NCI-H1092 (cell line): ENCODE measurements at places on chromosomes 3 and 15.
A peak's percentile ranks its signal among the peaks of the same experiment; 100 is the strongest.

DNA sequence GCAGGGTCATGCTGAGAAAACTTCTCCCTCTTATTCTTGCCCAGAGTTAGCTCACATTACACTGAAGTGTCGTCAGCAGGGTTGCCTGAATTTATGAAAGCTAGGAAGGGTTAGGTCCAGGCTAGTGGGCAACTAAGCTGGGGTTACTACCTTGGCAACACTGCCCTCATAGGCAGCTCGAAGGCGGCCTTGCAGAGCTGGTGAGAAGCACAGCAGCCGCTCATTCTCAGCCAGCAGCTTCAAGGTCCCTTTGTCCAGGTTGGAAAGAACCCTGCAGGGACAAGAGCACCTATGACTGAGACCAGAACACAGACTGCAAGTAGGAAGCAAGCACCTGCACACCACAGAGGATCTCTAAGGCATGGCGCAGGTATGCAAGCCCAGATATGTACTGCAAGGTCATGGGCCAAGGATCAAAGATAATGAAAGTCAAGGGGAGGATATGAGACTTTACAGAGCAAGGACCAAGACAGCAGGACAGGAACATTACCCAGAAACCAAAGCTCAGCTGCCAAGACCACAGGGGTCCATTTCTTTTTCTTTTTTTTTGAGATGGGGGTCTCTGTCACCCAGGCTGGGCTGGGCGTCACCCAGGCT is 2.8 kb downstream of the CDAN1 start:
- no peak for DNase-seq

DNA sequence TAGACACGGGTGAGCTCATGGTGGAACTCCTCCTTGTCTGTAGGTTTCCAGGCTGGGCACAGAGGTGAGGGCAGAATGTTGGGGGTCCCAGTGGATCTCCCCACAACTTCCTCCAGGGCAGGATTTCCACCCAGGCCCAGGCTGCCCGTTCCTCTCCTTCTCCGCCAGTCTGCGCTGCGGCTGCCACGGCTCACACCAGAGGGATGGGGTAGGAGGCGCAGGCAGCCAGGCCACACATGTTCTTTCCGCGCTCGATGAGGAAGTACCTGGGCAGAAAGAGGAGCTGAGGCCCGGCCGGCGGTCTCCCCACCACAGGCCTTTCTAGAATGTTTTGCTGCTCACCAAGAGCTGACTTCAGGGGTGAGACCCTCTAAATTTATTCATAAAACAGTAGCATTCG is 22.9 kb downstream of the CTSH start:
- DNase-seq, result no peak

- DNase-seq, result no peak
Observed at GRCh38 chr3:33093847-33094246, 3.1 kb downstream of the GLB1 start.

GRCh38 chr3:194315965-194316361 is 35.2 kb downstream of the CPN2 start:
- DNase-seq, result no peak

- DNase-seq, result peak; percentile 14
Observed at GRCh38 chr3:101725194-101725889, 928 bp downstream of the CEP97 start.

- peak; percentile 34 for DNase-seq
Observed at GRCh38 chr3:126270145-126270811, 86.9 kb downstream of the KLF15 start.

DNA sequence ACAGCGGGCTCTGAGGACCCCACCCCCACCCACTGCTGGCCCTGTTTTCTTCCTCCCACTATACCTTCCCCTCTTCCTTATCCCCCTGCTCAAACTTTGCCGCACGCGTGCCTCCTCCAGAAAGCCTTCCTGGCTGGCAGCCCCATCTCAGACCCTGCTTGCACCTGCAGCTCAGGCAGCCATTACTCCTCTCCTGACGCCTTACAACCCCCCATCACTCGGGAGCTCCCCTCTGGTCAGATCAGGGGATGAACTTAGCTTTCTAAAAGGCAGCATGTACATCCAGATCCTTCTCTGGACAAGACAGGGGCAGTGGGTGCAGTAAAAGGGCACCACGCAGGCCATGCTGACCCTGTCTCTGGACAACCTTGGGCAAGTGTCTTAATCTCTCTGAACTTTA is 94.5 kb downstream of the SEC22A start:
- no peak for DNase-seq

DNA sequence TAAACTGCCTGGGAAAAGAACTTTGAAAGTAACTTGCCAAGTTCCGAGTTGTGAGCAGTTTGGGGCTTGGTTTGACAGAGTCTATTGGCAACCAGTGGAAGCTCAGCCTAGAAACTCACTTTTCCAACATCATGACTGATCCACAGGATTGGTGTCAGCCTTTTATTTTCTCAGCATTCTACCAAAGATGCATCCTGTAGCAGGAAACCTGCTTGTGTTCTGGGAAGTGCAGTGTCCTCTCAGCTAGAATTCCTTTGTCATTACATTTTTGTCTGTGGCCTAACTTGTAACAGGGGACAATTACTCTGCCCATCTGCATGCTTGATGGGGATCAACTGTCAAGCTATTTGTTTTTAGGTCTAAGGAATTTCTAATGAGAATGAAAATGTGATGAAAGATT is 116.7 kb upstream of the LMOD3 start:
- no peak for DNase-seq

- no peak for DNase-seq
Observed at GRCh38 chr3:64141476-64141875, 83.8 kb downstream of the PRICKLE2 start.

DNA sequence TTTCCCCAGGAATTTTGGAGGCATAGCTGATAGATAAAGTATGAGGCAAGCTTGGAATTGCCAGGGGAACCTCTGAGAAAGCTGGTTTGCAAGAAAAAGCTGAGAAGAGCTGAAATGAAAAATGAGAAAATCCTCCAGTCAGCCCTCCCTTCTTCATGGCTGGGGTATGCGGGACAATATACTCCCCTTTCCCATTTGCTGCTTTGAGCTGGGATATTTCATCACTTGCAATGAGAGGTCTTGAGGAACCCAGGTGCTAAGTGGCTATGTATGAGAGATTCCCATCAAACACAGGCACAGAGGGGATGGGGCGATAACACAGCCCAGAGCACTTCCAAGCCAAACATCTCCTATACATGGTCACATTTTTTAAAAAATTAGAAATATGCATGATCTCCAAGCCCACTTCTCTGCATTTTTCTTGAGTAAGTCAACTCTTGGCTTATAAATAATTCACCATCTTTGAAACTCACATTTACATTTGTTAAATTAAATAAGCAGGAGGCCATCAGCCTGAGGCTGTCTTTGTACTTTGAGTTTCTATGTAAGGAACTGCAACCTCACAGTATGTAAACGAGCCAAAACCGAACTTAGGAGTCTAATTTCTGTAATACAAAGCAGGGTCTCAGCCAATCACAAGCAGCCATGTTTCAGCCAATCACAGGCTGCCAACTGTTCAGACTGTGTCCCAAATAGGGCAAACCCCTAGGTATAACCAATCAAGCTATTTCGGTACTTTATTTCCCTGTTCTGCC is 983.6 kb upstream of the NR2F2 start:
- no peak for DNase-seq

DNA sequence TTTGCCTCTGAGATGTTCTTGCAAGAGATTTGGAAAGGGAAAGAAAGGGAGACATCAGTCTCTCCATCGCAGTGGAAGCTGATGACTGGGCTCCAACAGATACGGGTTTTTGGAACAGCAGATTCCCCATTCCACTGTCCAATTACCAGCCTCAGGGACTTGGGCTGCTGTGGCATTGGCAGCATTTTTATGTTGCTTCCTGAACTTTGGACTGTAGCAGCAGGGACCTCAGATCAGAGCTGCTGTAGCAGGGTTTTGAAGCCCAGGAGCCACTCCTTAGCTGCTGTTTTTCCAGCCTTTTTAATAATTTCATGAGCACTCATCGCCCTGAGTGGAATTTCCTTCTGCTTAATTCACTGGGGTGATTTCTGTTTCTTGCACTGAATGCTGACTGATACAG is 135.7 kb upstream of the SLCO3A1 start:
- no peak for DNase-seq

- no peak for DNase-seq
Observed at GRCh38 chr3:190229632-190230424, 92.4 kb downstream of the CLDN1 start.

DNA sequence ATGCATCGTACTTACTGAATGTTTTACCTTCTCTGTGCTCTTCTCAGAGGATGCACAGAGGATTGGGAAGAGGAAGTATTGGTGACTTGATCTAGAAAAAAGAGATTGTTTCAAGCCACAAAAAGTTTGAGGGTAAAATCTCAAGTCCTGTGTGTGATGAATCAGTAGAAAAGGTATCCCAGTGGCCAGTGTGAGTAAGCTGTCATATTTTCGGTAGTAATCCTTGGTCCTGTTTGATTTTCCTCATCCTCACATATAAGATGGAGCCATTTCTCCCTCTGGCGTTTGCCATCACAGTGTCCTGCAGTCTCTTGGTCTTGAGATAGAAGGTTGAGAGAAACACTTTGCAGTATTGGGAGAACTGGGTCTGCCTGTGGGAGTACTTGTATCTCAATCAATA is 166.8 kb downstream of the LPP start:
- DNase-seq, result no peak

GRCh38 chr15:77350792-77351191 is 69.1 kb downstream of the PEAK1 start:
- DNase-seq, result no peak

DNA sequence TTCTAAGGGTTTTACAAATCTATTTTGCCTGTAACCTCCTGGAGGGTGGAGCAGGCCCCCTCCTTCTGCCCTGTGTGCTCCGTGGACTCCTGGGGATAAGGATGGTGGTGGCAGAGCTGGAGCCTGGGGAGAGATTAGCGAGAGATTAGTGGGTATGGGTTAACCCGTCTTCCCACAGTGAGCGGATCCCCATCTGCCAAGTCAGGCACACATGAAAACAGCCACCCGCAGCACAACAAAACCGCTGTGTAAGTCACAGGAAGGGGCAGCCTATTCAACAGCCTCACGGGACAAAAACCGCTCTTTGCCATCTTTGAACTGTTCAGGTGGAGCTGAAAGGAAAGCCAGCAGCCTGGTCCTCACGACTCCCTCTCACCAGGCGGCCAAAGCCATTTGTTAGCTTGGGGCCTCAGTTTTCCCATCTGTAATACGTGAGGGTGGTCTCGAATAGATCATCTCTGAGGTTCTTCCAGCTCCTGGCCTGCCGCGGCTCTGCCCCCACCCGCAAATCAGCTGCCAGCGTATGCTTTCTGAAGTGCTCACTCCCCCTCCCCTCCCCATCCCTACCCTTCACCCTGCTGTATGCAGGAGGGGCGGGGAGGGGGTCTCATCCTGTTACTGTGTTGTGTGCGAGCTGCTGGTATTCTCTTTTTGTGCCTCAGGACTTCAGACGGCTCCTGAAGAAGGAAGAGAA is 43.6 kb downstream of the PDIA5 start:
- no peak for DNase-seq

DNA sequence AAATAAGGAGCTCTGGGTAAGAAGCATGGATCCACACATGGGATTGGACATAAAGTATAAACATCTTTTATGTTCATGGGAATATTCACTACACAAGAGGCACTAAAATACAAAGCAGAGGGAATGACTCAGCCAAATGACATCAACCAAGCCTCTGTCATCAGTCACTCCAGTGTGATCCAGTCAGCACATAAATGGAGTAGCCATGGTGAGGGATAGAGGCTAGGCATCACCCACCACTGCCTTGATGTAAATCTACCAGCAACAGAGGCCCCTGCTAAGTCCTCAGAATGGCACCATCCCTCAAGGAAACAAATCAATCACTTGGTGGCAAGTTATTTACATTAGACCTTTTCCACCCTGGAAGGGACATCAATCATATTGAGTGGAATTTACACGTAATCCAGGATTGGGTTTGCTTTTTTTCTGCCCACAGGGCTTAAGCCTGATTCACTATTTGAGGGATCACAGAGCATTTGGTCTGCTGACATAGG is 27.2 kb downstream of the VEPH1 start:
- no peak for DNase-seq

DNA sequence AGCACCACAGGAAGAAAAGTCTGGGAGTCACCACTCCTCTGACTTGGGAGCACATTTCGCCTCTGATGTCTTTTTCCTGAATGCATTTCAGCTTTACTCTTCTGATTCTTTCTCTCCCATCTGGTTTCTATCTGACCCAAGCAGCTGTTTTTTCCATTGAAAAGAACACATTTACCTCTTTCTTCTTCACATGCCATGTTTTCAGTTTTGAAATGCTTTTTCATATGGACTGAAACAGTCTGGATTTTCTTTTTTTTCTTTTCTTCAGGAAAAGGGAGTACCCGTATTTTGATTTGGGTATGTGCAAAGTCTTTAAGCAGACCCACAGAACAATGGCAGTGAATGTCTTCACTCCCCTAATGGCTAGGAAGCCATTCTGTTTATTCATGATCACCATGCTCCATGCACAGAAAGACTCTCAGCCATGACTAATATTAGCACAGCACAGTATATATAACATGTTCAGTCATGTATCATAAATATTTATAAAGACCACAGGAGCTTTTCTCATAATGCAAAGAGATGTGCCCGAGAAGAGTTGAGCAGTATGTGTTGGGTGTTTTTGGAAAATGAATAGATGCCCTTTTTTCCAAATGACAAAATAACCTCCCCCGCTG is 82.7 kb upstream of the LRIG1 start:
- no peak for DNase-seq

DNA sequence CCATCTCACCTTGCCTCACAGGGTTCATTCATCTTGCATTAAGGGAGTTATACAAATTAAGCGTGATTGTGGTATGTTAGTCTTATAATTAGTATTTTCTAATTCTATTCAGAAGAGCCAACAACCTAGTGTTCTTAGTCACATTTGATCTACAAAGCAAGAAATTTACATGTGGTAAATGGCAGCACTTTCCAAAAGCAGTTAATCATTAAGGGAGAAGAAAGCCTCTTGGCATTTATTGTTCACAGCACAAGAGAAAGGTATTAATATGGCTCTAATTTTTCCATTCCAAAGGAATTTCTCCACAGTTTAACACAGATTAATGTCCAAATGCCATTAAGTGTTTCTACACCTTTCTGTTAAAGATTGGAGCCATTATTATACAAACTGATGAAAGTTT is 1077.1 kb downstream of the ZPLD1 start:
- DNase-seq, result no peak

DNA sequence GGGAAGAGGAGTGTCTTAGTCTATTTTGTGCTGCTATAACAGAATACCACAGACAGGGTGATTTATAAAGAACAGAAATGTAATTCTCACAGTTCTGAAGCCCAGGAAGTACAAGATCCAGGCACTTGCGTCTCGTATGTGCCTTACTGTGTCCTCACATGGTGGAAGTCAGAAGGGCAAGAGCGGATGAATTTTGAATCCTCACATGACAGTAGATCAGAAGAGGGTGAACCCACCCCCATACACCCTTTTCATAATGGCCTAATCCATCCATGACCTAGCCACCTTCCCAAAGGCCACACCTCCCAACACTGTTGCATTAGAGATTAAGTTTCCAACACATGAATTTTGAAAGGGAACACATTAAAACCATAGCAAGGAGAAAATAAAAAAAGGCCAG is 18.7 kb upstream of the ANXA2 start:
- DNase-seq, result no peak

DNA sequence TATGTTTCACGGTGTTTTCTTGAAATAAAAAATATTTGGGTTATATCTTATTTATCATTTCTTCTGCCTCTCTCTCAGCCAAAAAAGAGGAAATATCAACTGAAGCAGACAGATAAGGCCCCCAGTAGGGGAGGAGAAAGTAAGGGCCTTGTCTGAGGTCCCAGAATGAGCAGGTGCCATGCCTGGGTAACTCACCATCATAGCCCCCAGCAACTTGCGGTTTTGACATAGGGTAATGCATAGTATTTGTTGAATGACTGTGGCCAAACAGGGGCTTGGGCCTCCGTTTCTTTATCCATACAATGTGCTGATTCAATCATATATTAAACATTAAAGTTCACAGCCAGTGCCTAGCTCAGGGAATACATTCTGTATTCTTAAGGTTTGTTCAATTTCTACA is 119.6 kb downstream of the ABI3BP start:
- DNase-seq, result no peak
